ENCODE measurements at places on chromosomes 2 and 18.

- DNase-seq: no peak
These were observed 178.9 kb downstream of the TMEM182 start for GRCh38 chr2:102940684-102941083.

- DNase-seq: peak; percentile 49
These were observed 64.3 kb upstream of the TTN start for GRCh38 chr2:178871536-178871935.

GRCh38 chr18:57559314-57559713 is 27.2 kb downstream of the FECH start:
- DNase-seq: no peak

- DNase-seq: no peak
These were observed 23.5 kb downstream of the MRPL44 start for GRCh38 chr2:223980803-223981202.

Measured in RKO (cell line).